ENCODE measurements at places on chromosomes 5 and 9.

GRCh38 chr5:169162407-169162806 lies 138.5 kb downstream of the SLIT3 start:
- no peak for DNase-seq

- DNase-seq, result no peak
These were observed 559.8 kb downstream of the HINT1 start for GRCh38 chr5:130605234-130605633.

- DNase-seq, result no peak
These were observed 42.7 kb downstream of the NDUFS4 start for GRCh38 chr5:53603009-53603687.

GRCh38 chr9:129458155-129458661 lies 162.7 kb downstream of the C9orf50 start:
- DNase-seq, result no peak

DNA sequence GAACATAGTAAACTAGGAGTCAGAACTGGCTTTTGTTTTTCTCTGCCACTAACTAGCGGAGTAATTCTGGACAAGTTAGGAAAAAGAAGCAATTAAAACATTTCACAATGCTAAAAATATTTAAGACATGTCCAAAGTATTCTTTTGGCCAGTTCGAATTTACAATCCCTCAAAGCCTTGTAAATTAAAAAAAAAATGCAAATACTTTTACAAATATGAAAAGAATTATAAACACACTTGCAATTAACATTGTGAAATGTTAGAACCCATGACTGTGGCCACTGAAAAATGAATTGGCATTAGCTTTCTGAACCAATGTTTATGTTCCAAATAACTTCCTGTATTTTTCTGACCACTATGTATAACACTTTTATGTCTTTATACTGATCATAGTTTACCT lies 2.2 kb downstream of the RAD1 start:
- DNase-seq, result no peak

DNA sequence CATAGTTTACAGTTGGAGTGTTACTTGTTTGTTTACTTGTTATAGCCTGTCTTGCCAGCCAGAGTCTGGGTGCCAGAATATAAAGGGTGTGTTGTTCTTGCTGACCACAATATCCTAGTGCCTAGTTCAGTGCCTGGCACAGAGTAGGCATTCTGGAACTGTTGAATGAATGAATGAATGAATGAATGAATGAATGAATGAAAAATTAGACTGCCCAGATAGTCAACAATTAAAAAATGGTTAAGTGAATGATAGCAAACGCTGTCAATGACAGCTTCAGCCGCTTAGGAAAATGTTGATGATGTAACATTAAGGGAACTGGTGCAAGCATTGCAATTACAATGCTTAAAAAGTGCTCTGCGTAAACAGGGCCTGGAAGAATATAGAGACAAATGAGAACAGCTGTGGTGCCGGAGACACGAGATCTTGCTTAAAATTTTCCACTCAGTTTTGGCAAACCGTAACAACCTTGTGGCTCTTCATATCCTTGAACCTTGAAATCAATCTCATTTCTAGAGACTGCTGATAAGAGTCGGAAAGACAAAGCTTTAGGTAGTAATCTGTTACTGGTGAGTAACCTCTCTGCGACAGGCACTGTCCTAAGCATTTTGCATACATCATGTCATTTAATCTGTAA lies 4.7 kb upstream of the TTLL11 start:
- DNase-seq, result no peak

GRCh38 chr9:26439061-26439624 lies 453.5 kb downstream of the CAAP1 start:
- no peak for DNase-seq

GRCh38 chr5:37918424-37918823 lies 78.6 kb upstream of the GDNF start:
- DNase-seq, result no peak

DNA sequence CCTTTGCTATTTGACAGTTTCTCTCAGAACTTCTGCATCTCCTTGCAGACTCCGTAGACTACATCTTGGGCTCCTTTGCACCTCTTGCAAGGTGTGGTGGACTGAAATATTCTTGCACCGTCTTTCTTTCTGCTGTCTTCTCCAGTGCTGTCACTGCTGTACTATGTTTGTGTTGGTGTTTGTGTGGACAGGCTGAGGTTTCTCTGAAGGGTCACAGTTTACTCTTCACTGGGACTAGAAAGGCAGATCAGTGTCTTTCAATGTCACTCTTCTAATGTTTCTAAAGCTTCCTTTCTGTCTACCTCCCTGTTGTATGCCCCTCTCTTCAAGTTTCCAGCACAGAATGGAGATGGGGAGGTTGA lies 410.0 kb upstream of the CD180 start:
- DNase-seq, result no peak

DNA sequence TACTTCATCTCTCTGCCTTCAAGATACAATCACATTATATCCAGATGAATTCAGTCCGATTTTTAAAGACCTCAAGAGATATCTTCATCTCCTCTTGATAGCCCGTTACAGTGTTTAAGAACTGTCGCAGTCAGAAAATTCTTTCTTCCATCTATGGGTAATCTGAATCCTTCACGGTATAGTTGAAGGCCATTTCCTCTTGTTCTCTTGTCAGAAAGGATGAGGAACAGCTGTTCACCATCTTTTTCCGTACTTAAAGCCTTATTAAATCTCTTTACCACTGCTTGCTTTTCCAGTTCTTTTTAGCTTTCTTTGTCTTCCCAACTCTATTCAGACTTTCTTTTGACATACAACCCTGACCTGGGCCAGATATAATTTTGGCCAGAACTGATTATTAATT lies 121.8 kb downstream of the XRCC4 start:
- DNase-seq, result no peak

GRCh38 chr5:154647761-154648145 lies 107.4 kb upstream of the LARP1 start:
- no peak for DNase-seq

DNA sequence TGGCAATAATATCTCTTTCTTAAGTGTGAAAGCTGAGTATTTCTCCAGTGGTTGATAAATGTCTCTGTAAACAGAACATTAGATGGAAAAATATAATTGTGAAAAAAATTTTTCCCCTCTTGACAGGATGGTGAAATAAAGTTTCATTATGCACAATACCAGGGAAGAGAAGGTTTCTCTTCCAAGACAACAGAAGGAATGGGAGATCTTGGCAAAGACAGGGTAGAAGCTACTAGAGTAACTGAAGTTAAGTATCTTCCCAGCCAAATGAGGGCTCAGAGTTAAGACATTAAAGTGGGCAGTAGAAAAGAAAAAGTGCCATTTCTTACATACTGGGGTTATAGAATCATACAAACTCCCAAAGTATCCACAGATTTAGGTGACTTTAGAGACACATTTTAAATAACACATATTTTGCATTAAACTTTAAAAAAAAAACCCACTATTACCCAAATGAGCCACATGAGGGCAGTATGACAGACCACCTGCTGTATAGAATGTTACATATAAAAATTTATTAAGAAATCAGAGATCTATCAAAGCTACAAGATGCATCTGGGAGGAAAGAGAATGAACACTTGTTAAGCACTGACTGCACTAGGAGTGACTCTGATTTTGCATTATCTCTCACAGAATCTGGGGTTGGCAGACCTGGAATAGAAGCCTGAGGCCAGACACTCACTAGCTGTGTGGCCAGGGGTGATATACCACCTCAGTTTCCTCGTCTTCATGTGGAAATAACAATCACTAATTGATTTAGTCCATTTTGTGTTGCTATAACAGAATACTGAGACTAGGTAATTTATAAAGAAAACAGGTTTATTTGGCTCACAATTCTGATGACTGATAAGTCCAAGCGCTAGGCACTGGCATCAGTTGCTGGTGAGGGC lies 98.5 kb downstream of the ARSB start:
- no peak for DNase-seq

- no peak for DNase-seq
These were observed 15.9 kb downstream of the LRRC70 start for GRCh38 chr5:62594364-62594984.

GRCh38 chr9:134174073-134174449 lies 9.7 kb upstream of the RNU6ATAC start:
- no peak for DNase-seq

DNA sequence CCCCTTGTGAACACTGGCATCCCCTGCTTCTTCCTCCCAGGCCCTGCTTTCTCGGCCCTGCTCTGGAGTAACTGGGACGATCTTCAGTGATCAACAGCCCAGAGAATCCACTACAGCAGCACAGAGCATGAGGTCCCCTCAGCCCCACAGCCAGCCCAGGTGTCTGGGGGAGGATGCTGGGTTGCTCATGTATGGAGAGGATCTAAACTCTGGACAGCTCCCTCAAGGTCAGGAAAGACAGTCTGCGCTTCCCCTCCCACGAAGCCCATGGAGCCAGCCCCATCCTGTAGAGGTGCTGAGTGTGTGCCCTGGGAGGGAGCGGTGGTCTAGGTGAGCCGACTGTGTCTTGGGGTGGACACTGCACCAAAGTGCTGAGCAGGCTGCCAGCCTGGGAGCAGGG lies 190.2 kb downstream of the GABBR2 start:
- DNase-seq, result no peak

DNA sequence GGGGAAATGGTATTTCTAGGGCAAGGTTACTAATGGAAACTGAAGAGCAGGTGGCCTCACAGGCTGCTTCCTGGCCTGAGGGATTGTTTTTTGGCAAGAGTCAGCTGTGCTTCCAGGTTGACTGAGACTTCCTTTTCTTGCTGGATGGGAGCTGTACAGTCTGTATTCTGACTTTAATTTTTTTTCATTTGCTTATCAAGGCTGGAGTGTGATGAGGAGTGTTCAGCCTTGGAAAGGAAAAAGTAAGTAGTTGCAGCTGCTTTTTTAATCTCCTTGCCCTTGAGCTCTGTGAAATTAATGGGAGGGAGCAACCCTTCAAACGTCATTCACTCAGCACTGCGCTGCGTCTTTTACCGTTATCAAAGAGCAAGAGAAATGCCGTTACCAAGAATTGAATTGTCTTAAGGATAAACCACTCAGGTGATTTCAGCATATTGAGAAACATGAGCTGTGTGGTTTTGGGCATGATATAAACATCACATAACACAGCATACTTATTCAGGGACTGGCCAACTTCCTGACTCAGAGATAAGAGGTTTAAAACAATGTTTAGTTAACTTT lies 47.6 kb downstream of the AQP7 start:
- no peak for DNase-seq

DNA sequence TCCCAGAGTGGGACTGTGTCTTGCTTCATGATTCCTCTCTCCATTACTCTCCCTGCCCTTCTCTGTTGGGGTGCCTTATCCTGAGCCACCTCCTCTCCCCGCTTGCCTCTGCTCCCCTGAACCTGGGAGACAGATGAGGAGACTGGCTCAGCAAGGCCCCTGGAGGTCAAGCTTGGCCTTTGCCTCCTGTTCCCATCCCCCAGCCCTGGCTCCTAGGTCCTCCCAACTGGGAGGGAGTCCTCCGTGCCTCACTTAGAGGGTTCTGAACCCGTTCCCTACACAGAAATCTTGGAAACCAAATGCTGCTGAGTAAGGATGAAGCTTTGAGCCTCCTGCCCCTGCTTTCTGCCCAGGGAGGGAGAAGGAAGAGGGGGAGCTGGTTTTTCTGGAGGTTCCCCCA lies 9.8 kb upstream of the ENDOG start:
- DNase-seq, result no peak

GRCh38 chr5:129664336-129664937 lies 83.5 kb upstream of the MINAR2 start:
- peak; percentile 27 for DNase-seq

DNA sequence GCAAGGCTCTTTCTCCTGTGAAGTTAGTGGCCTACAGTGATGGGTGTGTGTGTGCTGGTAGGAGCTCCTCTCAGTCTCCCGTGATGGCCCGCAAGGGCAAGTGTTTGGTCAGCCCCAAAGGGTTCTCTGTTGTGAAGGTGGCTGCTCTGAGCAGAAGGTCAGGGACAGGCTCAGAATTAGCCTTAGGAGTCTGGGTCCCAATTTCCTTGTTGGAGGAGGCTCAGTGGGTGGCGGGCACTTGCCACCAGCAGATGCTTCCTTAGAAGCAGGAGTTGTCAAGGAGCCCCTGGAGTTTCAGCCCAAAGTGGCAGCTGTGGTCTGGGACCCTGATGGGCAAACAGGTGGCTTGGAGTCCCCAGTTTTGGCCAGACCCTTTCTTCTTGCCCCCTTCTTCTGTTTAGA lies 154.4 kb downstream of the MACROH2A1 start:
- DNase-seq, result no peak

- DNase-seq, result no peak
These were observed 68.6 kb upstream of the TBCA start for GRCh38 chr5:77844623-77845323.

GRCh38 chr9:134965411-134965810 lies 47.7 kb upstream of the FCN1 start:
- no peak for DNase-seq

GRCh38 chr5:19058216-19058615 lies 929.8 kb downstream of the CDH18 start:
- DNase-seq, result no peak

DNA sequence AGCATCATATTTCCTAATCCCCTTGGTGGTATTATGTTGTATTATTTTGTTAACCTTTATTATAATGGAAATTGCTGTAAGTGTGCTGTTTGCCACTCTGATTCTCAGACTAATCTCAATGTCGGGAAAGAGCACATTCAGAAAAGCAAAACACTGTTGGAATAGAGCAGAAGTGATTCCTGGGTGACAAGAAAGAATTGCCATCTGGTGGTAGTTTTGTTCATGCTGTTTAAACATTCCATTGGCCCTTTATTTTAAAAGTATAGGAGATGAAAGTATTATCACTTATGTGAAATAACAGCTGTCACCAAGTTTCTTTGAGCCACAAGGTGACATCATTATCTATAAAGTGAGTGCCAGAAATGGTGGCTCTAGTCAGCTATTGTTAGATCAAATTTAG lies 301.3 kb upstream of the SGCD start:
- no peak for DNase-seq

- no peak for DNase-seq
These were observed 19.3 kb upstream of the RXRA start for GRCh38 chr9:134306636-134307600.

DNA sequence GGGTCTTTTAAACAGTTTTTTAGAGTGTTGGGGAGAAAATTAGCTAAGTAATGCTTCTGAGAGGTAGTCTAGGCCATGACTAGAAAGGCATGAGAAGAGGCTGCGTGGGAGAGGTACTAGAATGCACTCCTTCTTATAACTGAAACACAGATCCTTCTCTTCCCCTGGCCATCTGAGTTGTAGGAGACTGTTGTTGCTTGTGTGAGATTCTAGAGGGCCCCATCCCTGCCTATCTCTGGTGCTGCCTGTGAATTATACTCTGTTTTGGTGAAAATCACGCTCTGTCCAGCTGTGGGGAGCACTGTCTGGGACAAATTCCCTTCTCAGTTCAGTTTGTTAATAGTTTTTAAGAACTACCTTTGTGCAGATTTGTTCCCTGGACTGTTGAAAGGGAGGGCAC lies 37.5 kb downstream of the MAP1B start:
- no peak for DNase-seq

- no peak for DNase-seq
These were observed 21.9 kb upstream of the PDCD1LG2 start for GRCh38 chr9:5488221-5489008.

GRCh38 chr9:109097146-109097545 lies 22.6 kb downstream of the TMEM245 start:
- DNase-seq, result no peak
